ENCODE measurements at places on chromosomes 16 and 17. TPM values are rescaled to one million over a fixed set of nuclear protein-coding genes. Genes with fewer than 3 reads are reported as not detected.
A peak's percentile ranks its signal among the peaks of the same experiment; 100 is the strongest.

The FHOD1 gene
- polyA plus RNA-seq = 24.6 TPM

The KRTAP2-2 gene
- not detected for polyA plus RNA-seq

DNA sequence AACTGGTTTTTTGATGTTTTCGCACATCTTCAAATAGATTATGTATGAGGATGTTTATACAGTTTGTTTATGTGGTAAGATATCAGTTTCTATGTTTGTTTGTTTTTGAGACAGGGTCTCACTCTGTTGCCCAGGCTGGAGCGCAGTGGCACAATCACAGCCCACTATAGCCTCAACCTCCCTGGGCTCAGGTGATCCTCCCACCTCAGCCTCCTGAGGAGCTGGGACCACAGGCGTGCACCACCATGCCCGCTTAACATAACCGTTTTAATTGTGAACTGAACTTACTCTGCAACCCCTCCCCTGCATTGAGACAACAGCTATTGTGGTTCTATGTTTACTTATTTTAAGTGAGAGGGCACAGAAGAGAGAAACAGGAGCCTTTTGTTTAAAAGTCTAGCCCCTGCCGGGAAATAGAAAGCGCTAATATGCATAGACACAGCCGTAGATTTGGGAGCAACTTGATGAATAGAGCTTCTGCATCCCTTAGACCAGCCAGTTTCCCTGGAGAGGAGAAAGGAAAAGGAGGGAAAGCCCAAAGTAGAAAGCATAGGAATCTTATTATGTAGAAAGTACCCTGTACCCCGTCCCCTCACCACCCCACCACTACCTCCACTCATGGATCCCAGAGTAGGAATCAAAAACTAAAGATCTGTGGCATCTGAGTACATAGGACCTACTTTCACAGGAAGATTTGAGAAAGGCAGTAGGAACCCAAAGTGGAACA lies 19.6 kb upstream of the APPBP2 start:
- DNase-seq = no peak

GRCh38 chr17:74687886-74688285 lies 24.8 kb downstream of the CD300LF start:
- DNase-seq = no peak

The GRB7 gene
- polyA plus RNA-seq = 0.51 TPM

- no peak for DNase-seq
Observed at GRCh38 chr16:53216798-53217197, 162.0 kb downstream of the CHD9 start.

The ASIC2 gene
- polyA plus RNA-seq = 0.32 TPM

DNA sequence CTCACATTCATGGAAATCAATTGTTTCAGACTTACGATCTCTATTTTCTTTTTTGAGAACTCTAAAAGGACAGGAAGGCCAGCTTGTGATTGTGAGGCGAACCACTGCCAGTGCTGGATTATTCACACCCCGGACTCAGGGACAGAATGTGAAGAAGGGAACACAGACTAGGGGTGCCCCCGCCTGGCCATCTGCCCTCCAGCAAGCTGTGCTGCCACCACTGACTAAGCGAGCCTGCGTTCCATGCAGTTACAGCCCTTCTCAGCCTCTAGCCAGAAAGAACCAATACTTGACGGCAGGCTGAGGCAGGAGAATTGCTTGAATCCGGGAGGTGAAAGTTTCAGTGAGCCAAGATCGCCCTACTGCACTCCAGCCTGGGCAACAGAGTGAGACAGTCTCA lies 2.8 kb downstream of the HAGH start:
- DNase-seq = no peak

GRCh38 chr17:35679007-35679682 lies 52.3 kb upstream of the RASL10B start:
- DNase-seq = no peak

GRCh38 chr16:56841233-56841632 lies 23.8 kb upstream of the SLC12A3 start:
- DNase-seq = peak; percentile 50

The NME4 gene
- polyA plus RNA-seq = 66.4 TPM

The ABCA8 gene
- polyA plus RNA-seq = 55.9 TPM

- DNase-seq = no peak
Observed at GRCh38 chr16:2385190-2385836, 43.9 kb upstream of the CCNF start.

DNA sequence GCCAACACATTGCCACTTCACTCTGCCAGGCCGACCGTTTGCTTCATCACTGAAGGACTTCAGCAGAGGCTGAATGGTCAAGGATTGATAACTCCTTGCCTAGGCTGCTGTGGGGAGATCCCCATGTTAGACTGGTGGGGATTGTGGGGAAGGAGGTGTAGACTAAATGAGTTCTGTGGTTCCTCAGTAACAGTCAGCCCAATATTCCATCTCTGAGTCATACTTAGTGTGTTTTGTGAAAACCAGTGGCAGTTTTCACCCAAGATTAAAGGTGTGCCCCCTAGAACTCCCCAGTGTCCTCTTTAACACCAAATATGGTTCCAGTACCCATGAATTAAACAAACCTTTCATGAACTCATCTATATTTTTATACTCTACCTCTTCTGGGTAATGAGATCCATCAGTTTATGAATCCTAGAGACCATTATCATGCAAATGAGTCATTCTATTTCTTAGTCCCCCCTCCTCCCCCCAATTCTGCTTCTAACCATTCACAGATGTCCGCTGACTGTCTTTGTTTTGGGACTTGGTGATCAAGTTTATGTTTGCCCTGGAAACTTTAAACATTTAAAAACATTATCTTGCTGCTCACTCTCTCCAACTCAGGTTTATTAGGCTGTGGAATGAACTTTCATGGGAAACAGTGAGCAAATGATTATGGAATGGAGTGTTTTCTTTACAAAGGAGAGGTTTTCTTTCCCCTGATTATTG lies 66.8 kb upstream of the GAS7 start:
- peak; percentile 64 for DNase-seq

GRCh38 chr17:48241770-48242497 lies 134.4 kb downstream of the SNX11 start:
- no peak for DNase-seq

GRCh38 chr16:25580041-25580440 lies 111.7 kb upstream of the HS3ST4 start:
- DNase-seq = no peak

The BEAN1 gene
- polyA plus RNA-seq = 1.6 TPM

The TSPOAP1 gene
- 5.8 TPM for polyA plus RNA-seq

- no peak for DNase-seq
Observed at GRCh38 chr17:7508846-7509245, 24.7 kb downstream of the POLR2A start.

The HYDIN gene
- 2.8 TPM for polyA plus RNA-seq

DNA sequence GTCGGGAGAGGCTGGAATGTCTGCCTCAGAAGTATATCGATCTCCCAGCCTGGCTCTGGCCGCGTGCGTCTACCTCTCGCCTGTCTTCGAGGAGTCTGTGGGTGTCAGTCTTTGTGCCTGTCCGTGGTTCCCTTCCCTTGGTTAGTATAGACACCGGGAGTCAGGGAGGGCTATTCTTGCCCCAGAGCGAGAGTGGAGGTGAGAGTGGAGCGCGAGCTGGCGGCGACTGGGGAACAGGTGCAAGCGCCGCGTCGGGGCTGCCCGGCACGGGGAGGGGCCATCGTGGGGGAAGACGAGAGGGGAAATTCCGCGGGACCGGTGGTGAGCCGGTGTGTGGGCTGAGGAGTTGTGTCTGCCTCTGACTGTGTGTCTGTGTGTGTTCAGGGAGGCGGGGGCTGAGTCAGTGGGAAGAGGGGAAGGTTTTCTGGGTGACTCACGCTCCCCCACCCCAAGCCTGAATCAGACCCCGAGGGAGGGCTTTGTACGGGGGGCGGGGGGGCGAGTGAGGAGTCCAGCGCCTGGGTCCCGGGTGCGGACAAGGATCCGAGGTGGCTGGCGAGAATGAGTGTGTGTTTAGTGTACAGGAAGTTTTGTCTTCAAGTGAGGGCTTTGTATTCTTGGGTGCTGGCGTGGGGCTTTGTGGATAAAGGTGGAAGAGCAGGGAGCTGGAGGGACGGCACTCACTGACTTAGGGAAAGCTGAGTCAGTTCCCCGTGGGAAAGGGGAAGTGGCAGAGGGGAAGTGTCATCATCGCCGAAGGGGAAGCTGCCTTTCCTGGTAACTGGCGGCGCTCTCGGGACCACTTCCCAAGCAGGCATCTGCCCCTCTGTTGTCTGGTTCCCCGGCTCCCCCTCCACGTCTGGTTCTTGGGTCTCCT lies 8.6 kb downstream of the KDM6B start:
- no peak for DNase-seq
